NCI-H345 (cell line): ENCODE measurements at places on chromosomes 1 and 21.

DNA sequence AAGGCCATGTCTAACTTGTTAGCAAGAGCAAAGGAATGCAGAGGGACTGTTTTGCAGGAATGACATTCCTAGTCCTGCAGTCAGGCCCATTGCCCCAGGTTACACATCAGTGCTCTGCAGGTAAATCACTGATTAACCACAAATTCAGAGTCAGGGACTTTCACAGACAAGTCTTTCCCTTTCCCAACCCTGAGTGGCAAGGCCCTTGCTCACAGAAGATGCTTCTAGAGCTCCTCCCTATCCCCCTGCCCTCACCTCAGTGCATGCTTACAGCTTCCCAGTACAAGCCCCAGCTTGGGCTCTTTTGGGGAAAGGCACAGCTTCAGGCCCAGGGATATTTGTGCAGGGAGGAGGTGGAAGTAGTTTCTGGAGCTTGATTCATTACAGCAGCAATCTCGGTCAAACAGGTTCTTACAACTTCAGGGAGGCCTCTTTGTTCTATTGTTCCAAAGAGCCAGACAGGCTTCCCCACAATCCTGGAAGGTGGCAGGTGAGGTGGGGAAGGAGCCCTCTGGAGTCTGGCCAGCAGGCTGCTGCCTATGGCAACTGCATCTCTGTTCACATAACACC, 53.9 kb downstream of the CASQ2 start:
- DNase-seq, result peak; percentile 39

DNA sequence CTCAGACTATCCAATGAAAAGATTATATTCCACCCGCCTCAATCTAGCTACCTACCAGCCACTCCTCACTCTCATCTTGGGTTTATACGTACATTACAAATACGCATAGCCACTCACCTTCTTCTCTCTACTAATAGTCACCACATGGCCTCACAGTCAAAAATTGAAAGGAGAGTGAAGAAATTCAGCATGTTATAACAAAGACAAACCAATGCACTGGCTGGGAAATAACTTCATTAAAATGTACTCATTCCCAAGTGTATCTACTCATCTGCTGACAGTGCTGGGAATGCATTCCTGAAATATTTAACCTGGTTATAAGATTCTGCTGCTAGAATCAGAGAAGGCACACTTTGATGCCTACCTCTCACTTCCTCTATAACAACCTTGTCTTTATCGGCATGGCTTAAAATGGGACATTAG, 6.5 kb downstream of the ZNF644 start:
- no peak for DNase-seq

- no peak for DNase-seq
Measured at GRCh38 chr1:165114889-165115285, 241.6 kb downstream of the LMX1A start.

DNA sequence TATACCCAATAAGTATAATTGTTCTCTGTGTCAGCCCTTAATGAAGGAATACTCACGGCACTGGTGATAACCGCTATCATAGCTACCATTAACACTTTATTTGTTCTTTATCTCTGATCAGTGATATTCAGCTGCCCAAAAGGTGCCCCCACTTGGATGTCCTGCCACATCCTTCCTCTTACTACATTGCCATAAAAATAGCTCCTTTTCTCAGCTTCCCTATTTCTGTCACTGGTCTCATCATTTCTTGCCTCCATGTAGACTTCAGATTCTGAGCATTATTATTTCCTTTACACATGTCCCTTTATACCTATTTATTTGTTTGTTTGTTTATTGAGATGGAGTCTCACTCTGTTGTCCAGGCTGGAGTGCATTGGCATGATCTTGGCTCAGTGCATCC, 2.7 kb upstream of the RAB29 start:
- DNase-seq, result no peak

DNA sequence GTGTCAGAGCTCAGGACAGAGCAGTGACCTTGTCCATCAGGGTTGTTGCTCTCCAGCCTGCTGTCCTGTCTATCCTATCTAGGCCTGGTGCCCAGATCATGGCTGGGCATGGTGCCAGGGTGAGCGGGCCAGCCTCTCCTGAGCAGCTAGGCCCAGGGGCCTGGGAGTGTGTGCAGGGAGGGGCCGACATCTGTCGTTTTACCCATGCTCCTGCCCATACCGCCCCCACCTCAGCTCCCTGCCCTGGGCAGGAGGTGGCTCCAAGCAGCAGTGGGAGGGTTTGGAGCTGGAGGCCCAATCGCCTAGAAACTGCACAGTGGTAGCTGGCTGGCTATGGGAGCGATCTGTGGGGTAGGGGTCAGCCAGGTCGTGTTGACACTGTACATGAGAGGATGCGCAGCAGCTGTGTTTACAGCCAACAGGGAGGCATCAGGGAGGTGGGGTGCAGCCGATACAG, 6.5 kb downstream of the INSRR start:
- peak; percentile 88 for DNase-seq

- DNase-seq, result no peak
Measured at GRCh38 chr1:29664711-29665110, 428.4 kb downstream of the PTPRU start.

- DNase-seq, result no peak
Measured at GRCh38 chr1:83017276-83017675, 981.7 kb downstream of the TTLL7 start.

DNA sequence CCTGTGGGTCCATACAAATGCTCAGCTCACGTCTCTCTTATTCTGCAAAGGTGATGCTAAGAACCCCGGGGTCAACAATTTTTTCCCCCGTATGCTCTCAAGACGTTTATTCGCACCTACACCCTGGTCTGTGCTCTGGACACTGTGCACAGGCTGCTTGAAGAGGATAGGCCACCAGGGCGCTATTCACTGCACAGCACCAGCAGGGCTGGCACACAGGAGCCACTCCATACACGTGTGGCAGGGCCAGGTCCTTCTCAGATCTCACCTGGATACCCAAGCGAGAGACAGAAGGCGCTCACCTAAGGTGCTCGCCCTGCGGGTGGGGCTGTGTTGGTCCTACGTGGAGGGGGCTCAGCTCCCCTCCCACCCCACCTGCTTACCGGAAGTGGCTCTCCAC, 16.7 kb downstream of the TMEM63A start:
- no peak for DNase-seq

- no peak for DNase-seq
Measured at GRCh38 chr1:203986887-203987461, 85.9 kb upstream of the SOX13 start.

DNA sequence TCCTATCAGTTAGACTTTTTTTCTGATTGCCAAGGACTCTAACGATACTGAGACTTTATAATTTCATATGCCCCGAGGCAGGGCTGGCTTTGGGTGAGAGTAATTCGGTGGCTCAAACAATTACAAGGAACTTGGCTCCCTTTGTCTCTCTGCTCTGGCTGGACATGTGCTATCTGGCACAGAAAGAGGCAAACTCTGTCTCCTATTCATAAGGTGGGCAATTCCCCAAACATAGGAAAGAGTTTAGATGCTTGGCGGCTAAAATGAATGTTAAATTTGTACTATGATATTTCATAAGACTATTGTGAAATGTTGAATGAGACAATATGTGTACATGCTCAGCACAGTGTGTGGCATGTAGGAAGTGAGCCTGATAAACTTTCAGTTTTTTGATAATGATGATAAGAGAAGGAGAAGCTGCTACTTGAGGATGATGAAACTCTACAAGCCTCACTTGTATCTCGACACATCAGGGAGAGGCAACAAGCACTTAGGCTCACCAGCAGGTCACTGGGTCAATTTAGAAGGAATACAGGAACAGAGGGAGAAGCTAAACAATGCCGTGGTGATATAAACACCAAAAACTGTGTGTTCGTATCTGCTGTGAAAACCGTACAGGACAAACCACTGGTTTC, 12.6 kb upstream of the NTPCR start:
- no peak for DNase-seq

DNA sequence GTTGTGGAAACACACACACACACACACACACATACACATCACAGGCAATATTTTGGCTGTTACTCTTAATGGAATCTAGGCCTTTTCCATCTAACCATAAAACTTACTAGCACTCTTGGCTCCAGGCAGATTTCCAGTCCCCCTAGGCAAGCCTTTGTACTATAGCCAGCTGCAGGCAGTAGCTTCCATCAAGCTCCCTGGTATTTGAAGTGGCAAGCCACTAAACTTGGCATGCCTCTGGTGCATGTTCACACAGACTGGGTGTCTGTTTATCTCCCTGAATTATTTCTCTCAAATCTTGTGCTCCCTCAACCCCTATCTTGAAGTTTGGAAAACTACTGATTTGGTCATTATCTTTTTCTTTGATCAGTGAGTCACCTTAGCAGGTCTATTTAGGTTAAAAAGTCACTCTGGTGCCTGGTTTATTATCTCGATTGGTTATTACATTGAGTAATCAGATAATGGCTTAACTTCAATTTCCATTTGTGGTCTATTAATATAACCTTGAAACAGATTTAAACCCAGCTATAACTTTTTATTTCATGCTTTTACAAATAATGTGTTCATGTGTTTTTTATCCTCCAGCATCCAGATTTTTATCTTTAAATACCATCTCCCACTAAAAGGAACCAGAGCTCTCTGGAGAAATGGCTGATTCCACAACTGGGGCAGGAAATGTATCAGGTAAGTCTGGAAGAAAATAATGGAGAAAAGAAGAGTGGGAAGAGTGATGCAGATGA, 2.7 kb upstream of the RBM15 start:
- DNase-seq, result no peak

- DNase-seq, result no peak
Measured at GRCh38 chr1:242718967-242719366, 194.5 kb upstream of the PLD5 start.

GRCh38 chr1:178532392-178532791, 19.5 kb downstream of the TEX35 start:
- DNase-seq, result peak; percentile 81

DNA sequence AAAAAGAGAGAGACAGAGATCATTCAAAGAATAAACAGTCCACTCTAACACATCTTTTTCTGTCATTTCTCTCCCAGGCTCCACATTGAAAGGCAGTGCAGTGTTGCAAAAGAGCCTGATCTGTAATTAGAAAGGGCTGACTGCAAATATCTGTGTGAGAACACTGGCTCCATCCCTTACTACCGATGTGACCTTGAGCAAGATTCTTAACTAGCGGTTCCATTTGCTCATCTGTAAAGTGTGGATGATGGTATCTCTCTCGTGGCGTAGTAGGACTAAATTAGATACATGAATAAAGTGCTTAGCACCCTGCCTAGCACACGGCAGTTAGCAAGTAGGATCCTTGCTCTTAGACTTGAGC, 26.9 kb upstream of the SLC44A3 start:
- DNase-seq, result peak; percentile 7

- no peak for DNase-seq
Measured at GRCh38 chr1:229757226-229757625, 131.2 kb downstream of the URB2 start.

DNA sequence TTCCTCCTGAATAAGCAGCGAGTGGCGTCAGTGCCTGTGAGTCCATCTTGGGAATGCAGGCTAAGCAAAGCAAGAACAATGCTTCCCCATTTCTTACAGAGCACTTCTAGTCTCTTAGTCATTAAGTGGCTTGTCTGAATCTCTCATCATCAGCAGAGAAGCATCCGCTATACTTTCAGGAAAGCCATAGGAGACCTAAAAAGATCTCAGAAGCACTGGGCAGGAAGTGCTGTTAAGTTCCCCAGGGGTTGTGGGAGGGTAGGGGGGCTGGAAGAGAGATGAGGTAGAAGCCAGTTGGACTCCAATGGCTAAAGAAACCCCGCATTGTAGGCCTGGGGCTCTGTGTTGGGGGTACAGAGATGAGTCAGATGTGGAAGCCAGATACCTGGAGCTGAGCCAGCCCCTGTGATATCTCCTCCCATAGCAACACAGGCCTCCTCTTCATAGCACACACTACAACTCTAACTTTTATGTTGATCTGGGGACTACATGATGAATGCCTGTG, 44.9 kb downstream of the SYT6 start:
- DNase-seq, result no peak

DNA sequence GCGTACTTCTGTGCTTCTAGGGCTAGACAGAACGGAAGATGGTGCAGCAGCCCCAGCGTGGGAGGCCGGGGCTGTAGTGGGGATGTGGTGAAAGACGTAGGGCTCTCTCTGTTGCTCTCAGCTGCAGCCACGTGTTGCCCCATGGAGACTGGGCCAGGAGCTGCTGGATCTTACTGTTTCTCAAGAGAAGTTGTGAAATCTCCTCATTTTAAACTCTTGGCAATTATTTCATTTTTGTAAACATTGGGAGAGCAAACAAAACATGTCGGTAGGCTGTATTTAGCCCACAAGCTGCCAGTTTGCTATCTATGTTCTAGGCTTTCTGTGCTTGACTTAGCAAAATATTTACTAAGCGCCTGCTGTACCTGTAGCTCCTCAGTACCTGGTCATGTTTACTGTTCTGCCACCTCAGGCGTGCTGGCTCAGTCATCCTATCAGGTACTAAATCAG, 15.9 kb upstream of the ELOA start:
- DNase-seq, result no peak

GRCh38 chr21:26965907-26966581, 844 bp downstream of the ADAMTS5 start:
- DNase-seq, result no peak

GRCh38 chr1:228837817-228838716, 102.8 kb downstream of the RHOU start:
- no peak for DNase-seq

DNA sequence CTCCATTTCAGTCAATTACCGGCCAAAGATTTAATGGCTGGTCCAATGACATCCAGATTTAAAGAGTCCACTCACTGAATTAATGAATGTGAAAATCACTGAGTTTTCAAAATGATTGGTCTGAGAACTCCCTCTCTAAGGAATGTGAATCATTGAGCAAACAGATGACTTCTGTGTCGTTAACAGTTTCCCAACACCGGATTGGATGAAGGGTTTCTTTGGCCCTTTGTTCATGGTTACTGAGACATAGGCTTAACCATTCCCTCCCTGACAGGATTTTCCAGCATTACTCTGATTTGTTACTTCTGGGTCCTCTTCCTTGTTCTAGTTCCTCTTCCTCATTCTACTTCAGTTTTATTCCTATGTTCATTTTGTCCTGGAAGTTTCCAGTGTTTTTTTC, 1.5 kb upstream of the CLDN17 start:
- no peak for DNase-seq

DNA sequence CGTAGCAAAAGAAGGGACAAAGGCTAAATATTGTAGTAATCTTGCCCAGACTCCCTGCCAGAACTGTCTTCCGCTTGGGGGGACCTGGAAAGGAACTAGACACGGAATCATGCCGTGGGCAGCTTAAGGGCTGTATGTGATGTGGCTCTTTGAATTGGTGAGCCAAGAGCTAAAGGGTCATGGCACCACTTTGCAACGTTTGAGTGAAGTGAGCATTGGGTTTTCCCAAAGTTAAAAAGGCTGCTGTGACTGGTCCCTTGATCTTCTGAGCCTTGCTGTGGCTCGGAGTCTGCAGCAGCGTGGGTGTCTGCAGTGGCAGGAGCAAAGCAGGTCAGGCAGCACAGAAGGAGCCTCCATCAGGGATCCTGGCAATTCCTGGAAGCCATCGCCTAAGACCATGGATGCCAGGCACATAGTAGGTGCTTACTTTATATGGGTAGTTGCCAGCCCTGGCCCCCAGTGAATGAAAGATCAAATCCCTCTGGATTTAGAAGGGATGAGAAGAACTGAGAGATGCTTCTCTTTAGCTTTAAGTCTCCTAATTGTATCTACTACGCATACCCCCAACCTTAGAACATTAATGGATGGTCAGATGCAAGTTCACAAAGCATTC, 1.8 kb downstream of the SMYD2 start:
- no peak for DNase-seq

- no peak for DNase-seq
Measured at GRCh38 chr1:52571783-52572182, 18.9 kb upstream of the TUT4 start.
